Fibroblast of upper back skin (primary cell): ENCODE measurements at places on chromosomes 4 and X.

DNA sequence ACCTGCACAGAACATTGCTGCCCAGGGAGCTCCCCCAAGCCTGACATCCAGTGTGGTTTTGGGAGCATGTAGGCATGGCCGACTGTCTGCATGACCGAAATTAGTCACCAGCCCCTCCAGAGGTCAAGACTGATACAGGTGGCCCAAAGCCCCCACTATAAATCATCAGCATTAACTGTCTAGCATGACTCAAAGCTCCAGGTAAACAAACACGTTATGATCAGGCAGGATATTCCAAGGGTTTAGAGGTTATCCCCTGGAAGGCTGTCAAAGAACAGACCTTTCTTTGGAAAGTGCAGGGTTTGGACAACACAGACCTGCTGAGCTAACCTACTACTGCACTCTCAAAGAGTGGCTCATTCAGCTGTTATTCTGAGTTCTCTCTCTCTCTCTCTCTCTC lies 2.1 kb upstream of the FAM9A start:
- DNase-seq, result no peak

- DNase-seq, result no peak
Observed at GRCh38 chrX:129830494-129830893, 13.2 kb downstream of the ZDHHC9 start.

DNA sequence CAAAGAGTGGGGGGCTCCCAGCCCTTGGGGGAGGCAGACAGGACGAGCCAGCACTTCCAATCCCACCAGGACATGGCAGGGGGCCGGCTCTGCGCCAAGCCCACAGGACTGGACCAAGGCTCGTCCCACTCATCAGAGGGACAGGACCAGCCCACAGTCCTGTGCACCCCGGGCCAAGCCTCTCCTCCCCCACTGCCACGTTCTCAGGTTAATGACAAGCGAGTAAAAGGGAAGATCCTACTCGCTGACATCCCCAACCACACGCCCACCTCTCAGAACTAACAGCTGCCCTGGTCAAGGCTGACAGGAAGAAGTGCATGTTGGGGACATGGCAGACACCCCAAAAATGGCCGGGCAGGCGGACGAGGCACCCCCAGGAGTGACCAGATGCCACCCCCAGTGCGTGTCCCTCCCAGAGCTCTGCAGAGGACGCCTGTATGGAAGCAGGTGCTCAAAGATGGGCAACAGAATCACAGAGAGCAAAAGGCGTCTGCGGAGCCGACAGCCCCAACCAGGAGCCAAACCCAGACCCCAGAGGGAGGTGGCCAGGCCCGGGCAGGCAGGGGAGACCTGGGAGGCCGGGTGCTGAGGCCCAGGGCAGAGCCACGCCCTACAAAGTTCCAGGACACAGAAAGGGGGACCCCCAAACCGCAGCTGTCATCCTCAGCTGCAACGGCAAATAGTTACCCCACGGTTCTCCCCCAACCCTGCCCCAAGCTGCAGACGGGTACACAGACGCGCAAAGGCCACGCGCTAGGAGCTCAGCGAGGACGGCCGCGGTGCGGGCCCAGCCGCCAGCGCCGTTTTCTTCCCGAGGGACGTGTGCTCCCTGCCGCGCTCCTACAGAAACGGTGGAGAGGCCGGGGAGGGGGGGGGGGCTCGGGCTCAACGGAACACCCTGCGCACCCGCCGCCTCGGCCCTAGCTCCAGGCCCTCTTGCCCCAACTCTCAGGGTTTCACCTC lies 1.7 kb downstream of the CTBP1 start:
- DNase-seq, result no peak

DNA sequence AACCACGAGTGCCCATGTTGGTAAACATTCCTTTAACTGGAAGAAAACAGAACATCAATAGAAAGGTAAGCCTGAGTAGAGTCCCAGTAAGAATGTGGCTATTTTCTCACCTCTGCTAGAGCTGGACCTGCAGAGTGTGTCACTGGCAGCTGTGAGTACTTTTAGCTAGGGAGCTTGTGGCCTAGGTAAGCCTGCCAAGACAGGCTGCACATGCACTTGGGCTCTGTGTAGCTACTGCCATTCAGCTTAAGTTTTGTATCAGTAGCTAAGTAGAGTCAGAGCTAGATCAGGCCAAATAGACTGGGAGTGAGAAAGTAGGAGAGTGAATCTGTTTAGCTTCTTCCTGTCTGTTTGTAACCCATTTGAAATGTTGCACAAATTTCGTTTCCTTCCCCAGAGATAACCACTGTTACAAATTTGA lies 35.3 kb downstream of the RBPJ start:
- DNase-seq, result peak; percentile 23

GRCh38 chr4:11628093-11628725 lies 199.5 kb upstream of the HS3ST1 start:
- peak; percentile 18 for DNase-seq

GRCh38 chr4:159950707-159951106 lies 847.8 kb downstream of the RAPGEF2 start:
- no peak for DNase-seq

- DNase-seq, result no peak
Observed at GRCh38 chr4:102551958-102552565, 50.9 kb downstream of the NFKB1 start.

DNA sequence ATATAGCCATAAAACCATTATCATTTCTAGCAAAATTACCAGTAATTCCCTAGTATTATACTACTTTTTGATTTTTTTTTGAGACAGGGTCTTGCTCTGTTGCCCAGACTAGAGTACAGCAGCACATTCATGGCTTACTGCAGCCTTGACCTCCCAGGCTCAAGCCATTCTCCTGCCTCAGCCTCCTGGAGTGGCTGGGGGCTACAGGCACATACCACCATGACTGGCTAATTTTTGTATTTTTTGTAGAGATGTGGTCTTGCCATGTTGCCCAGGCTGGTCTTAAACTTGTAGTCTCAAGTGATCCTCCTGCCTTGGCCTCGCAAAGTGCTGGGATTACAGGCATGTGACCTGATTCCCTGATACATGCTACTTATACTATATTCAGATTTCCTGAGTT lies 13.7 kb downstream of the N4BP2 start:
- DNase-seq, result no peak

GRCh38 chr4:7421356-7422150 lies 13.2 kb downstream of the PSAPL1 start:
- no peak for DNase-seq

DNA sequence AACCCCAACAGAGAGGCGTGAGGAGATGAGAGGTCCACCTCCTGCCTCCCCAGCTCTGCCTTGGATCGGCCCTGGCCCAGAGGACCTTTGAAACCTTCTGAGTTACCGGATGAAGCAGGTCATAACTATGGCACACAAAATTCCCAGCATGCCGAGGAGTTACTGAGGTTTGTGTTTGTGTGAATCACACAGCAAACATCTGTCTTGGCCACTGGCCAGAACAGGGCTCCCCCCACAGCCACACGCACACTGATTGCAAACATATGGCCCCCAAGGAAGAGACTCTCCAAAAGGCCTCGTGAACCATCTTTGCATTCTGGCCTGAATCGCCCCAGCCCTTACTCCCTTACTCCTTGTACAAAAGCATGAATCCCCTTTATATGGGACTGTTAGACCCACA lies 18.9 kb downstream of the RPS4X start:
- DNase-seq, result peak; percentile 84

DNA sequence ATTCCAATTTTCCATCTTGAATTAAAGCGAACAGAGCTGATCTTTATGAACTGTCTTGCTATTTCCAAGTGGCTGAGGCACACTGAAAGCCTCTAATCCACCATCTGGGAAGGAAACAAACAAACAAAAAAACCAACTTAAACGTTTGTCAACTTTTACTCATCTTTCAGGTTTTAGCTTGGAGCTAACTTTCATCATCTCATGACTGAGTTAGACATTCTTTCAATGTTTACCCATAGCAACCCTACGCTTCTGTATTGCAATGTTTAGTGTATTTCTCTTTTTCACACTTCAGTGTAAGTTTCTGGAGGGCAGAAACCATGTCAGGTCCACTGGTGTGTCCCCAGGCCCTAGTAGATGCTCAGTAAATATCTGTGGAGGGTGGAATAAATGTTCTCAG lies 343.8 kb downstream of the GBA3 start:
- no peak for DNase-seq

- DNase-seq, result no peak
Observed at GRCh38 chr4:184030764-184031163, 125.7 kb downstream of the STOX2 start.

GRCh38 chr4:7887436-7887835 lies 52.2 kb downstream of the AFAP1 start:
- peak; percentile 68 for DNase-seq

- no peak for DNase-seq
Observed at GRCh38 chrX:153299855-153300254, 21.7 kb downstream of the PNMA6F start.

GRCh38 chrX:133215747-133216146 lies 2.4 kb downstream of the TFDP3 start:
- DNase-seq, result peak; percentile 7

- DNase-seq, result no peak
Observed at GRCh38 chr4:10316851-10317250, 140.4 kb downstream of the ZNF518B start.

DNA sequence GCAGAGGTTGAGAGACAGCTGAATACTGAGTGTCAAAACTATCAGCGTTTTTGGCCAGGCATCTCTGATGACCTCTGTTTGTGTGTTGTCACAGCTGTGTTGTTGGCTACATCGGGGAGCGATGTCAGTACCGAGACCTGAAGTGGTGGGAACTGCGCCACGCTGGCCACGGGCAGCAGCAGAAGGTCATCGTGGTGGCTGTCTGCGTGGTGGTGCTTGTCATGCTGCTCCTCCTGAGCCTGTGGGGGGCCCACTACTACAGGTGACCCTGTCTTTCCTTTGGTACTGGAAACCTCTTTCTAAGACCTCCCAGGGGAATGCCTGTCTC lies 86.9 kb downstream of the EGF start:
- no peak for DNase-seq
